Activated CD8-positive, alpha-beta T cell treated with anti-CD3 and anti-CD28 coated beads for 36 hours (primary cell): ENCODE measurements at places on chromosomes 7 and 10. TPM values are rescaled to one million over a fixed set of nuclear protein-coding genes. Genes with fewer than 3 reads are reported as not detected.
A peak's percentile ranks its signal among the peaks of the same experiment; 100 is the strongest.

GRCh38 chr7:45923290-45923689 is 2.2 kb upstream of the IGFBP3 start:
- no peaks in the 10 kb centered on the region for H3K36me3 ChIP-seq
- no peak overlapping the region for H3K4me3 ChIP-seq
- peak; percentile 73 for DNase-seq
- H3K27me3 ChIP-seq, result peaks cover 49% of the 10 kb centered on the region

DNA sequence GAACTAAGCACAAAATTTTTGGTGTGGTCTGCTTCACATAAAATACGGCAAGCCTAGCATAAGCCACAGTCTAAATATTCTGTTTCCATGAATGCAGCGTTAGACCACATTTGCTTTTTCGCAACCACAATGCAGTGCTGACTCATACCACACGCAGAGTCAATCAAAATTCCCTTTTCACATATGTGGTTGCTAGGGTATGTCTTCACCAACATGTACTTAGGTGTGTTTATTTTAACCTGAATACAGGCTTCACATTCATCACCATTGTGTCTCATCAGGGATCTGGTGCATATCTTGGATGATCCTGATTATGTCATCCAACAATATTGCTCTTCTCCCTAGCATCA is 90.8 kb downstream of the CHN2 start:
- peaks cover 32% of the 10 kb centered on the region for H3K4me1 ChIP-seq
- H3K27ac ChIP-seq, result no peak overlapping the region
- H3K27me3 ChIP-seq, result peaks cover 6% of the 10 kb centered on the region
- DNase-seq, result peak; percentile 79
- H3K36me3 ChIP-seq, result no peaks in the 10 kb centered on the region
- H3K4me3 ChIP-seq, result no peak overlapping the region

GRCh38 chr7:152462995-152463708 is 27.3 kb upstream of the KMT2C start:
- DNase-seq, result no peak
- peak overlapping the region; percentile 87 for H3K4me3 ChIP-seq
- H3K4me1 ChIP-seq, result peaks cover 6% of the 10 kb centered on the region
- peaks cover 3% of the 10 kb centered on the region for H3K36me3 ChIP-seq

- no peak overlapping the region for H3K4me3 ChIP-seq
- DNase-seq, result no peak
- no peaks in the 10 kb centered on the region for H3K36me3 ChIP-seq
Observed at GRCh38 chr7:44368885-44369284, 43.5 kb upstream of the CAMK2B start.

GRCh38 chr7:27179030-27179429 is 4.9 kb upstream of the HOXA10 start:
- peaks cover 70% of the 10 kb centered on the region for H3K27me3 ChIP-seq
- peaks cover 6% of the 10 kb centered on the region for H3K4me1 ChIP-seq
- H3K4me3 ChIP-seq, result no peak overlapping the region
- no peaks in the 10 kb centered on the region for H3K36me3 ChIP-seq
- no peak overlapping the region for H3K27ac ChIP-seq

DNA sequence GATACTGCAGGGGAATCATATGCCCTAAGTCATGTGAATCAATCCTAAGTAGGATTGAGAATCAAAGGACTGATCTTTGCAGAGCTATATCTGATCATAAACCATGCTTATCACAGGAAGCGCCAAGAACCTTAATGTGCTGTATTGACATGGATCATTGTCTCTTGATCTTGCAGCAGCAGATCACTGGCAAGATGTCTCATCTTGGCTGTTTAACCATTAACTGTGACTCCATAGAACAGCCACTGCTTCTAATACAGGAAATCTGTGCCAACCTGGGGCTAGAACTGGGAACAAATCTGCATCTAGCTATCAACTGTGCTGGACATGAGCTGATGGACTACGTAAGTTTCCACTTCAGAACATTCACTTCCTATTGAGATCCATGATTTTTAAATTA is 21.6 kb downstream of the ENO4 start:
- H3K27me3 ChIP-seq, result peaks cover 3% of the 10 kb centered on the region
- no peaks in the 10 kb centered on the region for H3K4me1 ChIP-seq
- H3K27ac ChIP-seq, result no peak overlapping the region
- no peaks in the 10 kb centered on the region for H3K36me3 ChIP-seq

GRCh38 chr10:25564351-25564750 is 369.7 kb upstream of the MYO3A start:
- H3K4me3 ChIP-seq, result no peak overlapping the region
- no peaks in the 10 kb centered on the region for H3K36me3 ChIP-seq
- no peak for DNase-seq
- H3K27ac ChIP-seq, result no peak overlapping the region

DNA sequence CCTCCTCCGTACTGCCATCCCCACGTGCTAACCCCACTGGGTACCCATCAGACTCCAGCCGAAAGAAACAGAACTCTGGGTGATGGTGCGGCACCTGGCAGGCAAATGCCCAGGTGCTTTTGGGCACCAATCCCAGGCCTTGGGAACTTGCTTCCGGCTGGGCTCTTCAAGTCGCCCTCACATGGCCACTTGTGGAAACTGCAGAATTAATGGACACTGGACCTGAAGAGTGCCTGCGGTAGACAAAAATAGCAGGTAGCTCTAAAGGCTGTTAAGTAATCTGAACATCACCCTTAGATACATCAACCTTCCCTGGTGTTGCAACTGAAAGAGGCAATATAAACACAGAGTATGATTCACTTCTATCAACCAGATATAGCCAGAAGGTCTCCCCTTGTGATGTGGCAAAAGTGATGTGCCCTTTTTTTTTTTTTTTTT is 644.4 kb downstream of the GRM8 start:
- no peaks in the 10 kb centered on the region for H3K27me3 ChIP-seq
- no peak overlapping the region for H3K27ac ChIP-seq
- no peaks in the 10 kb centered on the region for H3K4me1 ChIP-seq
- no peak overlapping the region for H3K4me3 ChIP-seq

DNA sequence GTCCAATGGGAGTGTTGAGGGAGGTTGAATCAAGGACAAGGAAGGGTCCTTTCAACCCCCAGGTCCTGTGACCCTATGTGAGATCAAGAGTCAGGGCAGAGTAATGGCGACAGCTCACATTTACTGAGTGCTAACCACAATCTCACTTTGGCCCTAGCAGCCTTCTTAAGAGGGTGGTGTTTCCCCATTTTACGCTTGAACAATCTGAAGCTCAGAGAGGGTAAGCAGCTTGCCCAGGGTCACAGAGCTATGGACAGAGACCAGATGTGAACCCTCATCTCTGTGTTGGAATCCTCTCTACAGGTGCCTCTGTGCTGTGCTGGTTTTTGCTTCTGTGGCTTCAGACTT is 102.0 kb downstream of the GRK5 start:
- no peak overlapping the region for H3K27ac ChIP-seq
- peaks cover 6% of the 10 kb centered on the region for H3K36me3 ChIP-seq
- peaks cover 3% of the 10 kb centered on the region for H3K27me3 ChIP-seq
- peaks cover 74% of the 10 kb centered on the region for H3K4me1 ChIP-seq
- DNase-seq, result no peak

GRCh38 chr10:45403151-45403550 is 29.1 kb downstream of the ALOX5 start:
- H3K27me3 ChIP-seq, result no peaks in the 10 kb centered on the region
- H3K27ac ChIP-seq, result no peak overlapping the region

DNA sequence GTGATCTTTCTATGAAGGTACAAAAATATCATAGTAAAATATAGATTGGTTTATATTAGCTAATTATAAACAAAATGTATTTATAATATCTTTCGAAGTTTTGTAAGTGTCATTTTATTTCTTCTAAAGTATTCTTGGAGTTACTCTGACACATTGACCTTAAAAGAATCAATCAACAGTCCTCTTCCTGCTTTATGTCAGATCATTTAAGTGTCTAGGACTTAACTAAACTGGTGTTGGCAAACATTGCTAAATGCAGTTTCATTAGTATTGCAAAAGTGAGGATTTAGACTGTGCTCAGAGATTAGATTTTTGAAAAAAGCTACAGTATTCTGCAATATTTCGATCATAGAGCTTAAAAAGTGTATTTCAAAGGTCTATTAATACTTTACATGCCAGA is 10.3 kb downstream of the GLCCI1 start:
- no peak for DNase-seq
- no peak overlapping the region for H3K27ac ChIP-seq
- no peaks in the 10 kb centered on the region for H3K27me3 ChIP-seq
- peaks cover 5% of the 10 kb centered on the region for H3K36me3 ChIP-seq

DNA sequence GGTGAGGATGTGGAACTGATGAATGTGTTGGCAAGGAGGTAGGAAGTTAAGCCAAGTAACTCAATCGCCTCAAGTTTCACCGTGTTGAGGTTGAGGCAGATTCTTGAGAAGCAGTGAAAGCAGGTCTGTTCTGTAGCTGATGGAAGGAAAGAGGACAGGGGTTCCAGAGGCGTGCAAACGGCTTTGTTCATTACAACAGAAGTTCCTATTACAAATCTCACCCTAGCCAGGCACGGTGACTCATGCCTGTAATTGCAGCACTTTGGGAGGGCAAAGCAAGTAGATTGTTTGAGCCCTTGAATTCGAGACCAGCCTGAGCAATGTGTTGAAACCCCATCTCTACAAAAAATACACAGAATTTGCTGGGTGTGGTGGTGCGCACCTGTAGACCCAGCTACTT is 36.9 kb upstream of the PTF1A start:
- H3K4me1 ChIP-seq, result peaks cover 3% of the 10 kb centered on the region
- H3K36me3 ChIP-seq, result no peaks in the 10 kb centered on the region
- DNase-seq, result no peak
- no peak overlapping the region for H3K27ac ChIP-seq
- H3K4me3 ChIP-seq, result no peak overlapping the region

- peaks cover 13% of the 10 kb centered on the region for H3K4me1 ChIP-seq
- no peak overlapping the region for H3K4me3 ChIP-seq
- no peaks in the 10 kb centered on the region for H3K27me3 ChIP-seq
- H3K27ac ChIP-seq, result no peak overlapping the region
- DNase-seq, result no peak
Observed at GRCh38 chr10:88401671-88402347, 181.3 kb downstream of the RNLS start.

GRCh38 chr10:94546049-94546900 is 687 bp downstream of the HELLS start:
- peaks cover 2% of the 10 kb centered on the region for H3K27me3 ChIP-seq
- peak; percentile 8 for DNase-seq
- H3K27ac ChIP-seq, result peak overlapping the region; percentile 95
- H3K36me3 ChIP-seq, result peaks cover 32% of the 10 kb centered on the region
- peak overlapping the region; percentile 96 for H3K4me3 ChIP-seq

DNA sequence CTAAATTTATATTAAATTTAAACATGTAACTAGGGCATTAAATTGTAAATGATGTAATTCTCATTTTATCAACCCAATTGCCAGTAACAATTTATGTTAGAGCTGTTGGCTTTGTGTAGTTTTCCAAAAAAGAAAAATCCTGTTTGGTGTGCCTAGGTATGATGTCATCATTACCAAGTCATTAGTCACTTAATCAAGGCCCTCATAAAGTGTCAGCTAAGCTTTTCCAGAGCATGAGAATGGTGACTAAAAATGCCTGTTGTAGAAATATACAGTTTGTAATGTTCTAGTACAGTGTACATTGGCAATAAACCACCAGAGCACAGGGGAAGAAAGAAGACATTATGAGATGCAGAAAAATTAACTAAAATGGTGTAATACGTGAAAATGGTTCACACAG is 593.8 kb upstream of the ANKRD30A start:
- DNase-seq, result no peak
- no peak overlapping the region for H3K4me3 ChIP-seq
- H3K4me1 ChIP-seq, result no peaks in the 10 kb centered on the region
- H3K27me3 ChIP-seq, result no peaks in the 10 kb centered on the region
- no peaks in the 10 kb centered on the region for H3K36me3 ChIP-seq
- no peak overlapping the region for H3K27ac ChIP-seq

DNA sequence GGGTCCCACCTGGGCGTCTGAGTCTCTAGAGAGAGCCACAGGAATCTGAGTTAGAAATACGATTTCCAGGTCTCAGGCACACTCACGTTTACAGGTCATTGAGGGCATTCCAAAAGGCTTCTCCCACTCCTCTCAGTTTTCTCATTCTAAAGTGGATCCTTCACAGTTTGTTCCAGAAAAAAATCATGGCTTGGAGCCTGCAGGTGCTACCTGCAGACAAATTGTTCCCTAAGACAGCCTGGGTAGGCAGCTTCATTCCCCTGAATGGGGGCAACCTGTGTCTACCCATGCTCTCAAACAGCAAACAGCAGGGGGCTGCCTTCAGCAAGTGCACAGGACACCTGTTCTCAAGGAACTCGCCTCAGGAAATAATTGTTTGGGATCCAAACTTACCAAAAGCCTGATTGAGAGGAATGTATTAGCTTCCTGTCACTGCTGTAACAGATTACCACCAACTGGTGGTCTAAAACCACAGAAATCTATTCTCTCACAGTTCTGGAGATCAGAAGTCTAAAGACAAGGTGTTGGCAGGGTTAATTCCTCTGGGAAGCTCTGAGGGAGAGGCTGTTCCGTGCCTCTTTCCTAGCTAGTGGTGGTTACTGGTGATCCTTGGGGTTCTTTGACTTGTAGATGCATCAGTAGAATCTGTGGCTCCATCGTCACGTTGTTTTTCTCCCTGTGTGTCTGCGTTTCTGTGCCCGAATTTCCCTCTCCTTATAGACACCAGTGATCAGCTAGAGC is 117.2 kb downstream of the RAB11FIP2 start:
- H3K4me1 ChIP-seq, result no peaks in the 10 kb centered on the region
- H3K36me3 ChIP-seq, result no peaks in the 10 kb centered on the region
- H3K27me3 ChIP-seq, result peaks cover 2% of the 10 kb centered on the region
- no peak for DNase-seq
- no peak overlapping the region for H3K27ac ChIP-seq

GRCh38 chr10:94617389-94617944 is 66.1 kb upstream of the CYP2C18 start:
- peaks cover 6% of the 10 kb centered on the region for H3K36me3 ChIP-seq
- no peak overlapping the region for H3K27ac ChIP-seq
- no peak for DNase-seq
- no peaks in the 10 kb centered on the region for H3K4me1 ChIP-seq
- H3K4me3 ChIP-seq, result no peak overlapping the region

- H3K4me3 ChIP-seq, result no peak overlapping the region
- H3K27ac ChIP-seq, result no peak overlapping the region
- no peaks in the 10 kb centered on the region for H3K4me1 ChIP-seq
- H3K27me3 ChIP-seq, result no peaks in the 10 kb centered on the region
Observed at GRCh38 chr10:127452568-127452967, 96.5 kb upstream of the NPS start.

DNA sequence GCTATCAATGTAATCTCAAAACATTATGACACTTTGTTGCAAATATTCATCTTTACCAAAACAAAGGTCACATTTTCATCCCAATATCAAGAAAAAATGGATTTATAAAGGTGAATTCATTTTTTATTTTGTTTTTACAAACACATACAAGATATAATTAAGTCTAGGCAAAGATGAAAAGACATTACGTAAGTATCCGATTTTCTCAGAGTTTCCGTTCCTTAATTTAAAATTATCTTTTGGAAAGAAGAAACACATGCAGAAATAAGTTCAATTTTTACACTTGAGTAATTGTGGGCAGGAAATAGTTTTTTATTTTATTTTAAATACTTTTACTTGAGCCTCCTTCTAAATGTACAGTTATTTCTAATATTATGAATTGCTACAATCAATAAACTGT is 24.6 kb downstream of the RTKN2 start:
- no peaks in the 10 kb centered on the region for H3K36me3 ChIP-seq
- H3K4me1 ChIP-seq, result peaks cover 30% of the 10 kb centered on the region
- H3K4me3 ChIP-seq, result no peak overlapping the region
- peak overlapping the region; percentile 73 for H3K27ac ChIP-seq
- H3K27me3 ChIP-seq, result no peaks in the 10 kb centered on the region

MACROH2A2 gene
- 3.6 TPM for total RNA-seq

SLC18A2 gene
- total RNA-seq, result not detected

CALML3 gene
- not detected for total RNA-seq

PRSS37 gene
- total RNA-seq, result not detected

NPY gene
- total RNA-seq, result not detected

PRF1 gene
- 113 TPM for total RNA-seq

LIPN gene
- total RNA-seq, result not detected

TSPAN12 gene
- total RNA-seq, result not detected
